ENCODE measurements at places on chromosomes 7 and 10.
A peak's percentile ranks its signal among the peaks of the same experiment; 100 is the strongest.

DNA sequence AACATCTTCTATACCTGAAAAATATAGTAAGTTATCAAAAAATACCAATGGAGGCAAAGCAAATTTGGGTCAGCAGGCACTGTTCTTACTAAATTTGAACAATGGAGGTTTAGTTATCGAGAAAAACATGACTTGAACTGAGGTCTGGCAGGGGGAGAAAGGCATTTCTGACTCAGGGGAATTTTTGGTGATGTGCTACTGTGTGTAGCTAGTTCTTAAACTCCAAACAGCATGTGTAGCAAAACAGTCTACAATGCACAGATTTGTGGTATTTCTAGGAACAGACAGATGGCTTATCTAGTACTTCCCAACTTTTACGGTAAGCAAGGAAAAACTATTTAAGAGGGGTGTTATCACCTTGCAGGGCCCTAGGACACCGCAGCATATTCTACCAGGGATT is 311.6 kb upstream of the LRRN3 start:
- DNase-seq, result no peak

GRCh38 chr10:77989081-77989724 is 40.1 kb downstream of the POLR3A start:
- DNase-seq, result no peak

- no peak for DNase-seq
These were observed 240.6 kb downstream of the VTI1A start for GRCh38 chr10:112687647-112688046.

DNA sequence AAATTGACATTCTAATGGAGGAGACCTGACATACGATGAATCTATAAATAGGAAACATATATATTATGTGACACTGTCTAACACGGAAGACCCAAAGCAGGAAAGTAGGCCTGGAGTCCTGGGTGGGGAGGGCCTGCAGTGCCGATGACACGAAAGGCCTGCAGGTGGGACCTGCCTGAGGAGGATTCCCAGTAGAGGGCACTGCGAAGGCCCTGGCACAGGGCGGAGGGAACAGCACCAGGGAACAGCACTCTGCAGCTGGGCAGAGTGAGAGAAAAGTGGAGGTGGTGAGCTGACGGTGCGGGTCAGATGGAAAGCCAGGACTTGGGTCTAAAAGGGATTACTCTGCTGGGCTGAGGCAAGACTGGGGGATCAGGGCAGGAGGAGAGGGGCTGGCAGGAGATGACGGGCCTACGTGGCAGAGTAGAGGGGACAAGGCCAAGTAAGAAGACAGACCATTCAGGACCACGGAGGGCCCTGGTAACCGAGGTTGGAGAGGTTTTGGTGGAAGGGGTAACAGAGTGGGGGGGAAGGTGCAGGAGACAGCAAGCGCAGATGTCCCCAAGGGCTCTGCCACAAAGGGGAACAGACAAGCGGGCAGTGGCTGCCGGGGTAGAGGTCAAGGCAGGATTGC is 8.1 kb downstream of the ZNF746 start:
- DNase-seq, result peak; percentile 44
